MV-4-11 (cell line): ENCODE measurements at places on chromosomes 3 and 15.

- peak; percentile 40 for DNase-seq
Measured at GRCh38 chr3:188964957-188965356, 206.8 kb upstream of the TPRG1 start.

GRCh38 chr15:53038655-53038941 lies 248.5 kb upstream of the ONECUT1 start:
- no peak for DNase-seq

DNA sequence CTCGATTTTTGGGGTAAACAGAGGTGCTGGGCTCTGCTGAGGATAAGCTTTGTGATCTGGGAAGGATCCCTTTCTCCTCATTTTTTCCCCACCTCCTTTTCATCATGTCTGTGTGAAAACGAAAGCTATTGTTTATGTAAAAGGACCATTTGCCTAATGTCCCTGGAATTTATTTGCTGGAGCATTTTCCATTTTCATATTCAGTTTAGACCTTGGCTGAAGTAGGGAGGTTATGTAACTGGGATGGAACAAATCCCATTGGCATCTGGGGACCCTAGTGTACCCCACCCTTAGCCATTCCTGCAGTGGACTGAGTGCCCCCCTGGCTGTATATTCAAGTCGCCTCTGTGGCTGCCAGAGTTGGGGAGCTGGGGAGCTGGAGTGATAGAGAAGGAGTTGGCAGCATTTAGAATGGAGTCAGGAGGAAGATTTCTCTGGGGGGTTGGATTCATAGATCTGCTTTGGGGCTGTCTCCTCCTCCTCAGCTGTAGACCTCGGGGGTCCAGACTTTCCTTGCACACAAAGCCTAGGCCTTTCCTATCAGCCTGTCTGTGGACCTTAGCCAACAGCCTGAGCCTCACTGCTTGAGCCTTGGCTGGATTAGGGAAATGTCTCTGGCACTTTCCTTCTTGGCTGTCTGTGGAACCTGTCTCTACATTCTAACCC lies 270.4 kb upstream of the CTDSPL start:
- DNase-seq = no peak

DNA sequence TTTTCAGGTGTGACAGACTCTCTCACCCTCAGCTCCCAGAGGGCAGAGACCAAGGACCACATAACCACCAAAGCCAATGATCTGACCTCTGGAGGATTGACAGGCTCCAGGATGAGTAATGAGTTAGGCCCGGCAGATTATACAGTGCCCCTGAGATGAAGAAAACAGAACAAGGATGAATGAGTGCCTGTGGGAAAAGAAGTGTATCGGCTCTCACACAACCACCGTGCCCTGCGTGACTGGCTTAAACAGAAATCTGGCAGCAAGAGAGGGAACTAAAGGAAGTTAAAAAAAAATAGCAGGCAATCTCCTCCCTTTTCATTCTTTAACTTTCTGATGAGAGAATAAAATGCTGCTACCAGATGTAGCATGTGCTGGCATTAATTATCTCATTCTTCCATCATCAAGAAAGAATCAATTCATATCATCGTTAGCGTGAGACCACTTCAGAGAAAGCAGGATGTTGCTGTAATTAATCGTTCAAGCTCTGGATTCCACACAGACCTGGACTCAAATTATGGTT lies 227.5 kb upstream of the COL8A1 start:
- DNase-seq = no peak

DNA sequence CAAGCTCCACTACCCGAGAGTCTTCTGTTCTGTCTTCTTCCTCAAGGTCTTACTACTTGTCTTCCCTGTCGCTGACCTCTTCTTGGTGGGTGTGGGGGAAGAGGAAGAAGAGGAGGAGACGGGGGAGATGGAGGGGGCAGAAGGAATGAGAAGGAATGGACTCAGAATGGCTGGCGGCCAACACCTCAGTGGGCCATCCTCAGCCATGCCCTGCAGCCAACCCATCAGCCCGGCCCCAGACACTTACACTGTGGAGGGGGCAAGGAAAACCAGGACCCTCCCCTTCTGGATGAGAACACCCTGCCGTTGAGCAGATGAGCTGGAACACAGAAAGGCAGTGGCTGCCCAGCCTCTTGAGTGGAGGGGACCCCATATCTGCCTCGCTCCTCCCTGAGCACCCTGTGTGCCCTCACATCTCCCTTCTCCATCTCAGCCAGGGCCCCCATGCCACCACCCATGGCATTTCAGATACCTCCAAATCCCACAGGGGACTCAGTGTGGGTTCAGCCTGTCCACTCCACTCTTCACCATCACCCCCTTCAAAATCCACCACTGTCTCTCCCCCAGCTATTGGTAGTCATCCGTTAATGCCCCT lies 45.5 kb upstream of the PRR23E start:
- no peak for DNase-seq

DNA sequence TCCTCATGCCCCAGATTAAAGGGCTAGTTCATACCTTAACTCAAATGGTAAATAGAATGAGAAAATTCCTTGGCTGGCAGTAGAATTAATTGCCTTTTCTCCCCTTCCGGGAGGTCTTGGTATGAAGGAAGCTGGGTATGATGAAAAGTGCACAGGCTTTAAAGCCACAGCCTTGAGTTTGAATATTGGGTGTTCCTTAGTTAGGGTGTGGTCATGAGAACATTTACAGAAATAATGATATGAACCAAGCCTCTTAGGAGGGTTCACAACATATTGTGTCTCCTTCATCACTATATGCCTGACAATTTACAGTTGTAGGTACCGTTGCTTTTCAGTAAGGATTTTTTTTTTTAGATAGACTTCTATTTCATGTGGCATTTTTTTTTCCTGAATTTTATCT lies 48.1 kb downstream of the PYDC2 start:
- no peak for DNase-seq

GRCh38 chr3:157913741-157914150 lies 192.5 kb downstream of the SHOX2 start:
- DNase-seq = peak; percentile 18

GRCh38 chr15:26767169-26767670 lies 5.6 kb downstream of the GABRB3 start:
- DNase-seq = no peak

- DNase-seq = no peak
Measured at GRCh38 chr15:65923264-65923663, 54.0 kb downstream of the RAB11A start.

GRCh38 chr3:160400030-160400701 lies 716 bp downstream of the SMC4 start:
- peak; percentile 41 for DNase-seq

DNA sequence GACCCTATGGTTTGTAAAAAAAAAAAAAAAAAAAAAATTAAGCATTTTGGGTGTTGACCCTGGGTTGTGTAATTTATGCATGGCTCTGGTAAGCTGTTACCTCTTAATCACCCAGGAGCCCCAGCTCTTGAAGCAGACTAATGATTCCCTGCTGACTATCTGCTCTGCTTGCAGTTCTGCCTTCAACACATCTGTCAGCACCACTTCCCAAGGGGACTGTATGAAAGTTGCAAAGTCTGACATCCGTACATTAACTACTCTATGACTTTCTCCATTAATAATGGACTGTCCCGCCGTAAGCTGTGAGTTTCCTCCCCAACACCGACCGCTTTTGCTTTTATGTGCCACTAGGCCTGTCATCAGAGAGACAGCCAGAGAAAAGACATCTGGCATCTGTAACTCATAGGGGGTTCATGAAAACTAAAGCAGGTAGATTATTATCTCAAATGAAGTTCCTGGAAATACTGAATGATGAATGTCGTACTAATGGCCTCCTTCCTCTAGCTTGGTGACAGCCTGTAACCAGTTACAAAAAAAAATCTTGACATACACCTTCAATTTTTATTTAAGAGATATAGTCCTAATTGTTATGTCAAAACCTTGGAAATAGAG lies 271.5 kb downstream of the IL5RA start:
- DNase-seq = no peak

DNA sequence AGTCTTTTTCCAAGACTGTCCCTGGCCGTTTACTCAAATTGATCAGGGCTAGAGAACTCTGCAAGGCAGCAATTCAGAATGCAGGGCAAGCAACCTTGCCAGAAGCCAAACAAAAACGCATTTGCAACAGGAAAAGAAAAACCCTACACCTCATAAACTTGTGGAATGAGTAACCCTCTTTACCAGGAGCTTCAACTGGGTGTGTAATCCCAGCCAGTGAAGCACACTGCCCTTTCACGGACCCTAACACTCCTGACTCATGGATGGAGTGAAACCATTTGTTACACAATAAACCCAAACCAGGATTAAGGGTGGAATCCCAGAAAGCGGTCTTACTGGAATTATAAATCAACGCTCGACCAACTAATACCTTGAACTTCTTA lies 14.8 kb upstream of the LDHAL6B start:
- peak; percentile 9 for DNase-seq

- no peak for DNase-seq
Measured at GRCh38 chr3:129398803-129399144, 29.7 kb downstream of the EFCAB12 start.

- DNase-seq = no peak
Measured at GRCh38 chr15:58462973-58463663, 31.3 kb downstream of the LIPC start.

DNA sequence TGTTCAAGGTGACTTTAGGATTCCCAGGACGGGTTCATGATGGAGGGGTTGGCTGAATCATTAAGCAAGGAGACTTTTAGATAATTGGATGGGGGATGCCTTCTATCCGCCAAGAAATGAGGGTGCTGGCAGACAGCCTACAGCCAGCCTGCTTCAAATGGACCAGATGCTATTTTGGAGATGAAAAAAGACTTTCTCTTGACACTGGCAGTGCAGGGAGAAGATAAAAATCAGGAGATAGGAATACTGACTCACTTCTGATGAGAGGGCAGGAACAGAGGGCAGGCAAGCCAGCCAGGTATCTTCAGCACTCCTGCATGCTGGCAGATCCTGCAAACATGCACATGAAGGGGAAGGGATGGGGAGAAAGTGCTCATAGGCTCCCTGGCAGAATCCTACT lies 7.7 kb upstream of the SYN2 start:
- no peak for DNase-seq

DNA sequence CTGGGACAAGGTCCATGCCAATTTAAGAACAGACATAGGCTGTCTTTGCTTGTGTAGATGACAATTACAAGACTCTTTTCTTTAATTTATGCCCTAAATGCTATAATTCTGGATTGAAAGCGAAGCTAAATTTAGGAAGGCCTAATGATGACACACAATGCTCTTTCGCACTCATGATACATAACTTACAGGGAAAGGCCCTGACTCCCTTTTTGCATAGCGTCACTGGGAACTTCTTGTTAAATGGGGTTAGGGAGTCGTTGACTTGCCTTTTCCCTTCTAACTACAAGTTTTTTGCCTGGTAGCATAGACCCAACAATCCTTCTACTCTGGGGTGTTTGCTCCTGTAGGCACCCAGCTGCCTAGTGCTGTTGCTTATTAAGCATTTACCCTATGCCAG lies 329.5 kb upstream of the LRRFIP2 start:
- DNase-seq = no peak

DNA sequence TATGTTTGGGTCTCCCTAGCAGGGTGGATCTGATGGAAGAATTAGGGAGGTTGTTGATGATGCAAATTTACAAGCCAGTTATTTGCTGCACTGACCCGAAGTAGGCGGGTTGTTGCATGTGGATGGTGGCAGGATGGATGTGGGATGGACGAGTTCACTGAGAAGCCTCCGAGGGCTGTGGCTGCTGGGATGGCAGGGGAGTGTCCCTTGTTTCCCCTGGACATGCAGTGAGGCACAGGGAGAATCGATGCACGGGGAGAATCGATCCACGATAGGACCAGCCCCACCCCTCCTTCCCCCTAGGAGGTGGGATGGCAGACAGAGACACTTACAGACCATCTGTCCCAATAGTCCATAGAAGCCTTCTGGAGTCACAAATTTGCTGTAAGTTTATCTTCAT lies 31.0 kb upstream of the KLF13 start:
- DNase-seq = no peak

DNA sequence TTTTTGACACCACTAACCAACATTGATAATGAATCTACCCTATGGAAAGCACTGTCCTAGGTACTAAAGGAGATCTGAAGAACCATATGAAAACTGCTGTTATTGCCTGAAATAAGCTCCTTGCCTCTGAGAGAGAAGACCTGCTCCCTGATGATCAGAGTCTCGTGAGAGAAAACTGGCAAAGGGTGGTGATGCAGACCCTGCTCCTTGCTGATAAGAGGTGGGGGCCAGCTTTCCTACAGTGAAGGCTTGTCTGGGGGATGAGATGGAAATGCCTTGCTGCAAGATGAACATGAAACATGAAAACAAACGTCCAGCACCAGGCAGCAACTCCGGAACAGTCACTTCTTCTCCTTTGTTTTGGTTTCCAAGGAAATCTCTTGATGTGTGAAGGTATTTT lies 31.9 kb downstream of the RASGRP1 start:
- no peak for DNase-seq

- peak; percentile 96 for DNase-seq
Measured at GRCh38 chr15:100001405-100001804, 268.2 kb upstream of the LYSMD4 start.

DNA sequence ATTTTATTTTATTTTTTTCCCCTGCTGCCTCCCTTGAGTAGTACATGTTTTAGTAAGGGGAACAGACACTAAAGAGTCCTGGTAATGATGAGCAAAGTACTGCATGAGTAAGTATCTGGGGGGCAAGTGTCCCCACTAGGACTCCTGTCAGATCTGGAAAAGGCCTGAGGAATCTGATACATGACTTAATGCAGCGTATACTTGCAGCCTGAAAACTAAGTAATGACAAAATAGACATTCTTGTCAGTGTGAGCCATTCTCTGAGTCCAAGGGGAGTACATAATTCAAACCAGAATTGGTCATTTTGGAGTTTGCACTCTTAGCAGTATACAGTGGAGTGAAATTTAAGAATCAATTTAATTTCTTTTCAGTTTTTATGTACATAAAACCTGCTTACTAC lies 27.5 kb downstream of the NXPE3 start:
- DNase-seq = no peak

DNA sequence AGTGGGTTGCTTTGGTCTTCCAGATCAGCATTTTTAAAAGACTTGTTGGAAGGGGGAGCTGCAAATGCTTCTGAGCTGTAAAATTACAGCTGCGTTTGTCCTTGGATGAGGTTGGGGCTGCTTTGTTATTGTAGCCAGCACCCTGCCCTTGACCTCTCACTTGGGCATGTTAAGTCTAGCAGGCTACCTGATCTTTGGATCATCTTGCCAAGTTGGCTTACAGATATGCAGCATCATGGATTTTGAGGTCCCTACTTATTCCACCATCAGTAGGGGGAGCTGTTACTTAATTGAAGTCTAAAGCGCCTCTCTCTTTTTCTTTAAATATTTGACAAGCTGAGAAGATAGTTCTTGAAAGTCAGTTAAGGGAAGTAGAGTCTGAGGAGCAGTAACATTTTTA lies 793.0 kb downstream of the MCTP2 start:
- DNase-seq = peak; percentile 59

GRCh38 chr3:45105855-45106671 lies 40.1 kb downstream of the CDCP1 start:
- DNase-seq = peak; percentile 70

GRCh38 chr15:27865323-27865922 lies 233.7 kb downstream of the OCA2 start:
- DNase-seq = no peak
